NCI-H1105 (cell line): ENCODE measurements at places on chromosomes 7 and 10.

- no peak for DNase-seq
Measured at GRCh38 chr10:13978533-13979115, 352.1 kb downstream of the FRMD4A start.

- DNase-seq = no peak
Measured at GRCh38 chr7:55794527-55794926, 68.0 kb downstream of the SEPTIN14 start.

DNA sequence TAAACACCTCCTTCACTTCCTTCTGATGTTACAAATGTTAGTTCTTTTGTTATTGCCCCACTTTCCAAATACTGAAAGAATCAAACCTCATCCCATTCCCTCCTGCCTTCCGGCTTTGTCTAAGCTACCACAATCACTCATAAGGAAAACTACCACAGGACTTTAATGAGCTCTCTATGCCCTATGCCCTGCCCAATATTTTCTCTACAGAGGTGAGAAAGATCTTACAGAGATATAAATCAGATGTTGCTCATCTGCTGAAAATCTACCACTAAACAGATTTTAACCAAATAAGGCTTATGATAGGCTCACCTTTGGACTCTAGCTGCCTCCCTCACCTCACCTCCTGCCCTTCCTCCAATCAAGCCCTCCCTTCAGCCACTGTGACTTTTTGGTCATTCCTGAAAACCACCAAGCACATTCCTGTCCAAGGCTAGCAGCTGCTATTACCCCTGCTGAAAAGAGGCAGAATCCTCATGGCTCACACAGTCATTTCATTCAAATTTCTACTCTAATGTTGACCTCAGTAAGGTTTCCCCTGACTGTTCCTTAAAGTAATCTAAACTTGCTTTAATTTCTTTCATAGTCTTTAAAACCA is 7.7 kb downstream of the ZNF33B start:
- DNase-seq = no peak

DNA sequence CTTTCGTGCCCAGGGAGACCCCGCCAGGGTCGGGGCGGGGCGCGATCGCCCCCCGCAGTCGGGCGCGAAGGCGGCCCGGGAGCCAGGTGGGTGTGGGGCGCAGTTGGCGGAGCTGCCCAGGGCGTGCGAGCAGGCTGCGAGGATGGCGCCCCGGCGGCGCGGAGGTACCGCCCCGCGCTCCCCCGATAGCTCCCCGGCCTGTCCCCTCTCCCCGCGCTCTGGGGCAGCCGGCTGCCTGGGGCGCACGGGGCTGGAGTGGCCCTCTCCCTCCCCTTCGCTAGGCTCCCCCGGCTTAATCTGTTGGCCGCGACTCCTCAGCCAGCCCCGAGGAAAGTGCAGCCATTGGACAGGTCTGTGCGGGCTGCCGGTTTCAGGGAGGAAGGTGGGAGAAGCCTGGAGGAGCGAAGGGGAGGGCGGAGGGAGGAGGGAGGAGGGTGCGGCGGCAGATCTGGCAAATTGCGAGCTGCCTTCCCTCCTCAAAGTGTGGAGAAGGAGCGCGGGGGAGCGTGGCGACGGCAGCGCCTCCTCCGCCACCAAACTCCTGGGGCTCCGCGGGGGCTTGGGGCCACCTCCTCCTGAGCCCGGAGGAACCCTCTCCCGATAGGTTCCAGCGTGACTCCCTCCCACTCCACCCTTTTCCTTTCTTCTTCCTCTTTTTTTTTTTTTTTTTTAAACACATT is 361 bp upstream of the PLXDC2 start:
- DNase-seq = peak; percentile 11

DNA sequence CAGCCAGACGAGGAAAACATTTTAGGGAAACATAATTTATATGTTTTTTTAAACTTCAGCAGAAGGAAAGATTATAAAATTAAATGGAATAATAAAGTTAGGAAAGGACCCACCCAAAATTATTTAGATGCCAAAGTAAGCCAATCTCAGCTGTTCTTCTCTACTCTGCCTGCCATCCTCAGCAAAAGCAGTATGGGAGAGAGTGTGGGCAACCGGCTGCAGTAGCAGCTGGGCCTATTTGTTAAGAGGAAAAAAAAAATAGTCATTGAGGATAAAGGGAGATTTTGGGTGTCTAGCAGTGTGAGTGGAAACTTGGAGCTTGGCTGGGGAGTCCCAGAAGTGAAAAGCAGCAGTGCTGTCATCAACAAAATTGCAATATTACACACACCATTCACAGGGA is 15.4 kb downstream of the SEMA3E start:
- no peak for DNase-seq

- no peak for DNase-seq
Measured at GRCh38 chr10:96991313-96991841, 159.3 kb downstream of the LCOR start.

- no peak for DNase-seq
Measured at GRCh38 chr7:47720141-47720906, 138.4 kb upstream of the TNS3 start.
